ENCODE measurements at places on chromosomes 7 and 10. TPM values are rescaled to one million over a fixed set of nuclear protein-coding genes. Genes with fewer than 3 reads are reported as not detected.

The ARMH3 gene
- total RNA-seq = 27.8 TPM

The UNCX gene
- total RNA-seq = not detected

The LIPJ gene
- total RNA-seq = 0.42 TPM

The CALHM3 gene
- total RNA-seq = not detected

The CFAP46 gene
- total RNA-seq = 12.1 TPM

The ZNF273 gene
- total RNA-seq = 46.1 TPM

The ITGA8 gene
- total RNA-seq = 6.9 TPM

The NOS3 gene
- total RNA-seq = 12.9 TPM

The JAKMIP3 gene
- 21.2 TPM for total RNA-seq

The EVX1 gene
- total RNA-seq = not detected

The UCN3 gene
- total RNA-seq = not detected

The STEAP1B gene
- total RNA-seq = 5.5 TPM

The LIPK gene
- not detected for total RNA-seq

The XRCC2 gene
- total RNA-seq = 2.1 TPM

The EBLN1 gene
- total RNA-seq = not detected

The NKX2-3 gene
- not detected for total RNA-seq

The FFAR4 gene
- 1.5 TPM for total RNA-seq

The VIPR2 gene
- total RNA-seq = 3.4 TPM

The TSC22D4 gene
- total RNA-seq = 264 TPM

The IGFBP1 gene
- total RNA-seq = 0.64 TPM

The TPST1 gene
- total RNA-seq = 37.5 TPM

The ACTR3C gene
- total RNA-seq = 17.2 TPM

The NSMCE4A gene
- total RNA-seq = 40.7 TPM

The ELFN1 gene
- 7.1 TPM for total RNA-seq

The CALML5 gene
- not detected for total RNA-seq

The RELN gene
- 21.2 TPM for total RNA-seq

The LRRC72 gene
- not detected for total RNA-seq

The FZD1 gene
- total RNA-seq = 9.6 TPM

The MSS51 gene
- total RNA-seq = 7.0 TPM

The HOXA9 gene
- total RNA-seq = not detected

The PILRA gene
- 13.3 TPM for total RNA-seq

The MAT1A gene
- 0.25 TPM for total RNA-seq

The EPHA1 gene
- total RNA-seq = 0.20 TPM

The GPR37 gene
- 87.6 TPM for total RNA-seq

The FKBP6 gene
- total RNA-seq = not detected

The IFIT1B gene
- total RNA-seq = not detected

The MYH16 gene
- not detected for total RNA-seq

The SYNPO2L gene
- 1.6 TPM for total RNA-seq

The CBLL1 gene
- total RNA-seq = 24.9 TPM

The AZGP1 gene
- 19.5 TPM for total RNA-seq

The CUBN gene
- 2.6 TPM for total RNA-seq
